ENCODE measurements at places on chromosomes 5 and 9.

DNA sequence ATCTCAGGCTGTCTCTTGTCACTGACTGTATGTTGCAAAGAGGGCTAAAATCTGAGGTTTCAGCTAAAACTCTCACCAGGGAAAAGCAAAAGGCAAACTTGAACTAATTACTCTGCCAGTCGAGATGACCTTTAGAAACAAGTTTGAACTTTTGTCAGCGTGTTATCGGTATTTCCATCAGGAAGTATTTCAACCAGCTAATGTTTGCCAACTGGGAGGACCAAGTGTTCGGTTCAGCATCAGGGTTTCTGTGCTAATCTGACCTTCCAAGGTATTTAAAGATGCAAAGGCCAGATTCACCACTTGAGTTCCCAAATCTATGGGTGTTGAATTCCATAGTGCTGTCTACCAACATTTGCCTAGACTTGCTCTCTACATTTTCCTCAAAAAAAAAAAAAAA lies 230.5 kb downstream of the SLIT3 start:
- no peak for DNase-seq

- no peak for DNase-seq
Observed at GRCh38 chr9:28699632-28700031, 1126.4 kb upstream of the C9orf72 start.

DNA sequence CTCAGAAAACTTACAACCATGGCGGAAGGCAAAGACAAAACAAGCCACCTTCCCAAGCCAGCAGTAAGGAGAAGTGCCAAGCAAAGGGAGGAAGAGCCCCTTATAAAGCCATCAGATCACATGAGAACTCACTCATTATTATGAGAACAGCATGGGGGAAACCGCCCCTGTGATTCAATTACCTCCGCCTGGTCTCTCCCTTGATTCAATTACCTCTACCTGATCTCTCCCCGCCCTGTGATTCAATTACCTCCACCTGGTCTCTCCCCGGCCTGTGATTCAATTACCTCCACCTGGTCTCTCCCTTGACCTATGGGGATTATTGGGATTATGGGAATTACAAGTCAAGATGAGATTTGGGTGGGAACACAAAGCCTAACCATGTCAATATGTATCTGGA lies 467.3 kb upstream of the FTMT start:
- no peak for DNase-seq

GRCh38 chr5:136677217-136677616 lies 311.9 kb upstream of the TRPC7 start:
- no peak for DNase-seq

- no peak for DNase-seq
Observed at GRCh38 chr5:100641833-100642232, 106.7 kb downstream of the FAM174A start.

- no peak for DNase-seq
Observed at GRCh38 chr5:107277485-107278125, 393.1 kb downstream of the EFNA5 start.

DNA sequence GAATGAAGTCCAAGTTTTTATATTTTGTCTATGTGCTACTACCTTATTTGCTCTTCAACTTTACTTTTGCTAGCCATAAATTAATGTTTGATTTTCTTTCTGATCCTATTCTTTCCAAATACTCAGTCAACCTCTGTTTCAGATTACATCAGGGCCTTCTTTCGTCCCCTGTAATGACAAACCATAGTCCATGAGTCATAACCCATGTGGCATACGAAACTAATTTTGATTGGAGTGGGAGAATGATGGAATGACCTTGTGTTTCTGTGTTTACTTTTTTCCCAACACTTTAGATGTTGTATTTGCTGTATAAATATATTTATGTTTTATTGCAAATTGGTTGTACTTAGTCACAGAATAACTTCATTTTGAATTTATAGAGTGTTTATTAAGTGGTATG lies 1043.1 kb downstream of the DTWD2 start:
- DNase-seq = no peak

GRCh38 chr9:76846297-76846696 lies 59.6 kb downstream of the PRUNE2 start:
- no peak for DNase-seq

DNA sequence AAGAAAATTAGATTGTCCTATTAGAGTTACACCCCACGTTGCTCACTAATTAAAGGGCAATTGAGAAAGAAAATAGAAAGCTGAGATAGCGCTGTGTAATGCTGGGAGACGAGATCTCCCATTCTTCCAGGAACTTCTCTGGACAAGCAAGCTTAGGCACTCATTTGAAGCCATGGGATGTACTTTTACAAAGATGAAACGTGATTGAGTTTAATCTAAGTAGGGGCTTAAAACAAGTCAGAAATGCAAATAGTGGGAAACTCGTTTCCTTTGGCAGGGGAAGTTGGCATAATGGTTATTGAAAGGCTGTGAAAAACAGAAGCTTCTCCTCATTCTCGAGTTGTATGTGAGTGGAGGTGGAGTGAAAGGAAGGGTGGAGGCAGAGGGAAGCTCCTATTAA lies 3.7 kb downstream of the PRDM6 start:
- no peak for DNase-seq

GRCh38 chr5:105536675-105537074 lies 1974.1 kb upstream of the NUDT12 start:
- DNase-seq = no peak

- no peak for DNase-seq
Observed at GRCh38 chr9:136036050-136036449, 59.0 kb downstream of the NACC2 start.
